ENCODE measurements at places on chromosomes 13 and 19.

GRCh38 chr13:73401769-73402168, 343.0 kb downstream of the KLF5 start:
- no peak for DNase-seq

DNA sequence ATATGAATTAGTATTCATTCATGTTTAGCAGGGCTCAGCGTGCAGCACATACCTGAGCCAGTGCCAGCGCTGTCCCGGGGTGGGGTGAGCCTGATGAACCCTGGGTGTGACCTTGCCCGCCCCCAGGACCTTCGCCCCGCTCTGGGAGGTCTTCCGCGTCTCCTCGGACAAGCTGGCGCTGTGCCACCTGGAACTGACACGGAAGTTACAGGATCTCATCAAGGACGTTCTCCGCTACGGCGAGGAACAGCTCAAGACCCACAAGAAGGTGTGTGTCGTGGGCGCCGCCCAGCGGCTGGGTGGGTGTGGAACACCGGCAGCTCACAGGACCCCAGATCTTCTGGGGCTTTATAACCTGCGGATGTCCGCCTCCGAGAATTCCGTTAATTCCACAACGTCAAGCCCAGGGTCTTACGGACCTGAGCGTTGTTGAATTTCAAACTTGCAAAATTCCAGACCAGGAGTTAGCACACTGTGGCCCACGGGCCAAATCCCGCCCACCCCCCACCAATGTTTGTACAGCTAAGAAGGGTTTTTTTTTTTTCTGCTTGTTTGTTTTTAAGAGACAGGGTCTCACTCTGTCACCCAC, 15.4 kb downstream of the FCHO1 start:
- no peak for DNase-seq

DNA sequence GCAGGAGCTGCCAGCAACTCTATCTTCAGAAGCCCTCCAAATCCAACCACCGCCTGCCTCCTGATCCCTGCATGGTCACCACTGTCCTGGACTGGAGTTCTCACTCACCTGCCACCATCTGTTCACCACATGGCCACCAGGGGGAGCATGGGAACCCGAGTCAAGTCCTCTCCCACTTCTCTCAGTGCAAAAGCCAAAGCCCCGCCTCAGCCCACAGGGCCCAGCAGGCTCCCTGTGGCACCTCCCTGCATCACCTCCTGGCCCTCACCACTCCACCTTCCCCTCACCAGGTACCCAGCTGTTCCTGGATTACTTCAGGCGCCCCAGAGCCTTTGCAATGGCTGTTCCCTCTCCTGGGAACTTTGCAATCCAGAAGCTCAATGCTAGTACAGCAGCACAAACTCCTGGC, 5.3 kb downstream of the DHPS start:
- peak; percentile 60 for DNase-seq

DNA sequence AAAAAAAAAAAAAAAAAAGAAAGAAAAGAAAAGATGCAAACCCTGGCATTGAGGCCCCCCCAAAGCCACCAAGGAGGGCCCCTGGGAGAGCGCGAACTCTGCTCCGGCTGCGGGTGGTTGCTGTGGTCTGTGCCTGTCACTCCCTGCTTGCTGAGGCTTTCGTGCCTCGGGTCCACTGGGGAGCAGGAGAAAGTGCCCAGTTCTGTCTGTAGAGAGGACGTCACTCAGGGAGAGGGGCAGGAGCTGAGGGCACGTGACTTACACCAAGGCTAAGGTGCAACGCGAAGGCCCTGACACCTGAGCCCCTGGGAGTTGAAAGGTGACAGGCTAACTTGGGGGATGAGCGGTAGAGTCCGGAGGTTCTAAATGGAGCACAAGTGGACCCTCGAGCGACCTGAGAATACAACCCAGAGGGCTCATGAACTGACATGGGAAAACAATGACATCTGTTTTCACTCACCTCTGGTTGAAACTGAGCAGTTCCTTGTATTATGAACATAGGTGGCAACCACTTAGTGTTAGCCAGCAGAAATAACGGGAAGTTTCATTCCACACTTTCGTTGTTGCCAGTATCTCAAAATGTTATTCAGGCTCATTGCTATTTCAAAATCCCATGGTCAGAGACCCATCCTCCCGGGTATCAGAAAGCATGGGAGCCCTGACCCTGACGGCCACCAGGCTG, 69.2 kb upstream of the TM9SF2 start:
- DNase-seq = no peak

- DNase-seq = no peak
Observed at GRCh38 chr19:7947939-7948338, 4.5 kb upstream of the TIMM44 start.

GRCh38 chr13:112619730-112620631, 32.0 kb upstream of the TUBGCP3 start:
- no peak for DNase-seq

- DNase-seq = no peak
Observed at GRCh38 chr13:24243302-24243701, 66.1 kb upstream of the C1QTNF9 start.

GRCh38 chr13:30915691-30916541, 9.8 kb downstream of the MEDAG start:
- DNase-seq = no peak

- DNase-seq = peak; percentile 18
Observed at GRCh38 chr19:39671739-39672363, 16.1 kb downstream of the LGALS16 start.

GRCh38 chr13:78085434-78086225, 167.0 kb upstream of the EDNRB start:
- DNase-seq = no peak

GRCh38 chr19:46992699-46993535, 26.7 kb upstream of the NPAS1 start:
- no peak for DNase-seq

- no peak for DNase-seq
Observed at GRCh38 chr13:80131204-80131603, 209.7 kb downstream of the SPRY2 start.

DNA sequence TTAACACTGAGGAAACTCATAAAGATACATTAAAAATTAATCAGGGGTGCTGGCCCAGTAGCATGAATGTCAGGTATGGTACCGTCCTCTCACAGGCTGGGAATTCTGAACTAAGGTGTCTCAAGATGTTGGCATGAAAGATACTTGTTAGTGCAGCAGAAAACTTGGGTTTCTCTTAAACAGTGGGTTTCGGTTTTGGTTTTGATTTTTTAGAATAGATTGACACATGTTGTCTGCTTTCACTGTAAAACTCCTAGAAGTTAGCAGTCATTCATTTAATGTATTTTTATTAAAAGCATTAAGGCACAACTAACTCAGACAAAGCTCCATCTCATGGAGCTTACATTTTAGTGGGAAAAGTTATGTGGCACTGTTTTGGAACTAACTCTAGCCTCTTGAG, 3.5 kb upstream of the OBI1 start:
- no peak for DNase-seq

GRCh38 chr13:40464337-40465014, 202.0 kb downstream of the FOXO1 start:
- no peak for DNase-seq

- DNase-seq = no peak
Observed at GRCh38 chr19:6576869-6577475, 14.0 kb downstream of the CD70 start.

Data from effector memory CD4-positive, alpha-beta T cell (primary cell).